ENCODE measurements at places on chromosomes 16 and 17. TPM values are rescaled to one million over a fixed set of nuclear protein-coding genes. Genes with fewer than 3 reads are reported as not detected.

DNA sequence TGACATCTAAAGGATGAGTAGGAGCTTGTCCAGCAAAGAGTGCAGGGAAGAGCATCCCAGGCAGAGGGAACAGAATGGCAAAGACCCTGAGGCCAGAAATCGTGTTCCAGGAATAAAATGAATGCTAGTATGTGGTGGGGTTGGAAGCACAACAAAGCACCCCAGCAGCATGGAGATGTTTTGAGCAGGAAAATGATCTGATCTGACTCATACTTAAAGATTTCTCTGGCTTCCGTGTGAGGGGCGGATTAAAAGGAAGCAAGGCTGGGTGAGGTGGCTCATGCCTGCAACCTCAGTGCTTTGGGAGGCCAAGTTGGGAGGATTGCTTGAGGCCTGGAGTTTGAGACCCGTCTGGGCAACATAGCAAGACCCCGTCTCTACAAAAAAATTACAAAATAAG is 2.3 kb downstream of the SLC5A11 start:
- no peak for DNase-seq
- no peaks in the 10 kb centered on the region for H3K36me3 ChIP-seq
- no peaks in the 10 kb centered on the region for H3K4me1 ChIP-seq
- no peak overlapping the region for H3K4me3 ChIP-seq
- no peak overlapping the region for H3K27ac ChIP-seq
- H3K27me3 ChIP-seq = no peaks in the 10 kb centered on the region

DNA sequence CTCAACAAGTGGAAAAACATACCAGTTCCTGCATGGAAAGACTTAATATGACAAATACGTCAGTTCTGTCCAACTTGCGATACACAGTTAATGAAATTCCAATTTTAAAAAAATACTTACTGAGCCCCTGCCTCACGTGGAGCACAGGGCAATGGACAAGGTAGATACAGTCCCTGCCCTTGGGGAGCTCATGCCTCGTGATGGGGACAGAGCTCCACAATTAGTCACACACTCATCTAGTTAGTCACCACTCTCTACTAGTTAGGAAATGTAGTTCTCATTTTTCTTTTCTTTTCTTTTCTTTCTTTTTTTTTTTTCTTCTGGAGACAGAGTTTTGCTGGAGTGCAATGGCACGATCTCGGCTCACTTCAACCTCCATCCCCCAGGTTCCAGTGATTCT is 74.7 kb upstream of the CDH5 start:
- H3K36me3 ChIP-seq = no peaks in the 10 kb centered on the region
- no peak overlapping the region for H3K27ac ChIP-seq
- no peaks in the 10 kb centered on the region for H3K27me3 ChIP-seq
- H3K4me3 ChIP-seq = no peak overlapping the region

The FADS6 gene
- 1.8 TPM for total RNA-seq

DNA sequence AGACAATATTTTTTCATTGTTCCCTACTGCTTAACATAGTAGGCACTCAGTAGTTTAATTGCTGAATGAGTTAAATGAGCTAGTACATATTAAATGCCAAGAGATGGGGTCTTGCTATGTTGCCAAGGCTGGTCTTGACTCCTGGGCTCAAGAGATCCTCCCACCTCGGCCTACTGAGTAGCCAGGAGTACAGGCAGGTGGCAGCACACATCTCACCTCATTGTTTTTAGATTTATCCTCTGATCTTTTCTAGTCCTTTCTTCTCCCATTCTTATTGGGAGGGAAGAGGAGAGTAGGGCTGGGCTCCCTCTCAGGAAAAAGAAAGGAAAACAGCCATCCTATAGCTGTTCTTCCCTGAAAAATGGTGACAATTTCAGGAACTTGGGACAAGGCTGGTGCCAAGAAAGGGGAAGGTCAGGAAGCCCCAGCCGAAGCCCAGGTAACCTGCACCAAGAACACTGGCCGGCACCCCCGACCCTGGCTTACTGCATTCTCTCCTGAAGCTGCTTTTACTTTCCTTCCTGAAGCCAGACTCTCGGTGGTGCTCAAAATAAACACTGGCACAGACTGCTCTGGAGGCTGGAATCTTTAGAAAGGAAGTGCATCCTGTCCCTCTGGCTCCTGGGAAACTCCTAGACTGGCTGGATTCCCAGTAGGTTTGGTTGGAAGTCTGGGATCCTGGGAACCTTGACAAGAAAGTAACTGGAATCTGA is 2.7 kb downstream of the TNFAIP1 start:
- peaks cover 58% of the 10 kb centered on the region for H3K4me1 ChIP-seq
- no peak overlapping the region for H3K4me3 ChIP-seq
- no peaks in the 10 kb centered on the region for H3K27me3 ChIP-seq
- H3K27ac ChIP-seq = peak overlapping the region; percentile 63
- no peak for DNase-seq

- no peak overlapping the region for H3K27ac ChIP-seq
- H3K4me1 ChIP-seq = no peaks in the 10 kb centered on the region
- no peak overlapping the region for H3K4me3 ChIP-seq
- DNase-seq = no peak
- no peaks in the 10 kb centered on the region for H3K36me3 ChIP-seq
Observed at GRCh38 chr17:20315821-20316220, 151.5 kb downstream of the LGALS9B start.

DNA sequence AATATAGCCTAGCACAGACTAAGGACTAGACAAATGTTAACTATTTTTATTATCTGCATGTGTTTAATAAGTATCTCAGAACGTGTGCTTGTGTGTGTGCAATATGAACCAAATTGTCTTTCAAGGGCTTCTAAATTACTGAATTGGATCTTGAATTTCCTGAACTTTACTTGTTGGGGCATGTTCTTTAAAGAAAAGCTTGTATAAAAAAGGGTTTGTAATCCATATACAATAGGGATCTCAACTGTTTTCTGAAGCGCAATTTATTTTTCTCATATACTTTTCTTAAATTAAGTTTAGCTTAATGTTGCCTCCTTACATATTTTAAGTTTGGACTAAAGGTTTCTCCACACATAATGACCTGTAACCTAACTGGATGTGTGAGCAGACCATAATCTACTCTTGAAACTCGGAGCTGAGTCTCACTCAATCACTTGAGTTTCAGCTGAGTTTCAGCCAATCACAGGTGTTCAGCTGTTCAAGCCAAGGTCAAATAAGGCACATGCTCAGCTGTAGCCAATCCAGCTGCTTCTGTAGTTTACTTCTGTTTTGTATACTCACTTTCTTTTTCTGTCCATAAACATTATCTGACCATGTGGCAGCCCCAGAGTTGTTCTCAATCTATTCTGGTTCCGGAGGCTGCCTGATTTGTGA is 72.3 kb downstream of the CDK5R1 start:
- H3K27ac ChIP-seq = no peak overlapping the region
- no peak for DNase-seq
- peaks cover 4% of the 10 kb centered on the region for H3K4me1 ChIP-seq
- H3K36me3 ChIP-seq = no peaks in the 10 kb centered on the region
- no peak overlapping the region for H3K4me3 ChIP-seq

The SRL gene
- not detected for total RNA-seq

- H3K4me3 ChIP-seq = no peak overlapping the region
- H3K4me1 ChIP-seq = peaks cover 19% of the 10 kb centered on the region
- H3K27me3 ChIP-seq = peaks cover 76% of the 10 kb centered on the region
- no peaks in the 10 kb centered on the region for H3K36me3 ChIP-seq
- no peak overlapping the region for H3K27ac ChIP-seq
Observed at GRCh38 chr17:8004899-8005298, 2.5 kb downstream of the GUCY2D start.

- peaks cover 41% of the 10 kb centered on the region for H3K4me1 ChIP-seq
- peaks cover 86% of the 10 kb centered on the region for H3K27me3 ChIP-seq
- no peaks in the 10 kb centered on the region for H3K36me3 ChIP-seq
- H3K27ac ChIP-seq = peak overlapping the region; percentile 95
- H3K4me3 ChIP-seq = no peak overlapping the region
Observed at GRCh38 chr17:48558057-48558830, 13.3 kb upstream of the HOXB2 start.

The OTOP3 gene
- not detected for total RNA-seq

The SEPTIN1 gene
- 5.3 TPM for total RNA-seq

DNA sequence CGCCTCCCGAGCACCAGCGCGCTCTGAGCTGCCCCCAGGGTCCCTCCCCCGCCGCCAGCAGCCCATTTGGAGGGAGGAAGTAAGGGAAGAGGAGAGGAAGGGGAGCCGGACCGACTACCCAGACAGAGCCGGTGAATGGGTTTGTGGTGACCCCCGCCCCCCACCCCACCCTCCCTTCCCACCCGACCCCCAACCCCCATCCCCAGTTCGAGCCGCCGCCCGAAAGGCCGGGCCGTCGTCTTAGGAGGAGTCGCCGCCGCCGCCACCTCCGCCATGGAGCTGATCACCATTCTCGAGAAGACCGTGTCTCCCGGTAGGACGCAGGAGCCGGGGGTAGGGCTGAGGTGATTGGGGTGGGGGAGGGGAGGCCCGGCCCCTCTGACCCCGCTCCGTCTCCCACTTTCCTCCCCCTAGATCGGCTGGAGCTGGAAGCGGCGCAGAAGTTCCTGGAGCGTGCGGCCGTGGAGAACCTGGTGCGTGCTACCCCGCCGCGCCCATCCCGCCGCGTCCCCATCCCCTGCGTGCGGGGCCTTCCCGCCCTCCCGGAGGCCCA is 329 bp downstream of the KPNB1 start:
- peak overlapping the region; percentile 96 for H3K27ac ChIP-seq
- H3K4me1 ChIP-seq = peaks cover 61% of the 10 kb centered on the region
- no peak for DNase-seq
- no peaks in the 10 kb centered on the region for H3K27me3 ChIP-seq
- peak overlapping the region; percentile 96 for H3K4me3 ChIP-seq
- H3K36me3 ChIP-seq = peaks cover 30% of the 10 kb centered on the region

The DPEP2 gene
- total RNA-seq = 2.4 TPM

The CCL7 gene
- not detected for total RNA-seq

- no peaks in the 10 kb centered on the region for H3K36me3 ChIP-seq
- H3K4me1 ChIP-seq = no peaks in the 10 kb centered on the region
- H3K27me3 ChIP-seq = peaks cover 36% of the 10 kb centered on the region
- DNase-seq = no peak
Observed at GRCh38 chr16:86968866-86969265, 348.3 kb downstream of the C16orf95 start.

DNA sequence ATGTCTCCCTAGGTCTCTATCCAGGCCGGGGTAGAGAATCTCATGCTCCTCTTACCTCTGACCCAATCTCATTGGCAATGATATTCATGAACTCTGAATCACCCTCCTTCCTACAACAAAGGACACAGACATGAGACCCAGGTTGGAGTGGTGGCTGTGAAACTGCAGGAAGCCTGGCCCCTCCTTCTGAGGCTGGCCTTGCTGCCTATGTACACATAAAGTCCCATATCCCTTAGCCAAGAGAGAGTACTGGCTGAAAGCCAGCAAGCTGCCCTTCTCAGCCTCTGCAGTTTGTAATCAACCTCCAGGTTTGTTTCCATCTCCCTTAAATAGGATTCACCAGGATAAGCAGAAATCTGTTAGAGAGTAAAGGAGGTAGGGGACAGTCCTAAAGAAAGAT is 10.6 kb downstream of the AARSD1 start:
- peaks cover 98% of the 10 kb centered on the region for H3K36me3 ChIP-seq
- peak overlapping the region; percentile 29 for H3K27ac ChIP-seq
- H3K4me3 ChIP-seq = no peak overlapping the region

GRCh38 chr17:75364078-75364477 is 41.4 kb downstream of the GRB2 start:
- H3K4me3 ChIP-seq = no peak overlapping the region
- no peaks in the 10 kb centered on the region for H3K36me3 ChIP-seq
- H3K4me1 ChIP-seq = peaks cover 42% of the 10 kb centered on the region
- DNase-seq = no peak
- no peaks in the 10 kb centered on the region for H3K27me3 ChIP-seq

DNA sequence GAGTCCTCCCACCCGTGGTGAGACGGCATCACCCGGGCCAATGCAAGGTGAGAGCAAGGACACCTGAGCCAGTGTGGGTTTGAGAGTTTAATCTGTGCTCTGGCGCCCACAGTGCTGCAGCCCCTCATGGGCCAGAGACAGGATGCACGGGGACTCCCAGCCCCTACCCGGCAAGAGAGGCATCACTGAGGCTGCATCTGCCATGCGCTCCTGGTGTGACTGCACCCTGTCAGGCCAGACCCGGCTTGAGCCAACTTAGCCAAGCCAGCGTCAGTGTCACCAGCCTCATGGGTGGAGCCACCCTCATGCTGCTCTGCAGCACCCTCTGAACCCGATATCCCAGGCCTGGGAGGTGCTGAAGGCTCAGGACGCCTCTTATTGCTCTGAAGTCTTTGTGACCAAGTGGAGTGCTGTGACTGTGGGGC is 1.3 kb upstream of the BRICD5 start:
- DNase-seq = no peak
- no peak overlapping the region for H3K4me3 ChIP-seq
- H3K36me3 ChIP-seq = peaks cover 48% of the 10 kb centered on the region
- peak overlapping the region; percentile 46 for H3K27ac ChIP-seq

The ITGAX gene
- total RNA-seq = 6.7 TPM
